ENCODE measurements at places on chromosomes 11 and 22.

DNA sequence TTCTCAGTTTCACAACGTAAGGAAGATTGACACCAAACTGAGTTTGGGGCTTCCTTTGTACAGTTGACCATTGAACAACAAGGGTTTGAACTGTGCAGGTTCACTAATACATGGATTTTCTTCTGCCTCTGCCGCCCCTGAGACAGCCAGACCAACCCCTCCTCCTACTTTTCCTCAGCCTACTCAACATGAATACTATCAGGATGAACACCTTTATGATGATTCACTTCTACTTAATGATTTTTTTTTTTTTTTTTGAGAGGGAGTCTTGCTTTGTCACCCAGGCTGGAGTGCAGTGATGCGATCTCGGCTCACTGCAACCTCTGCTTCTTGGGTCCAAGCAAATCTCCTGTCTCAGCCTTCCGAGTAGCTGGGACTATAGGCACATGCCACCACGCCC, 14.6 kb downstream of the RBM4 start:
- no peak for DNase-seq

DNA sequence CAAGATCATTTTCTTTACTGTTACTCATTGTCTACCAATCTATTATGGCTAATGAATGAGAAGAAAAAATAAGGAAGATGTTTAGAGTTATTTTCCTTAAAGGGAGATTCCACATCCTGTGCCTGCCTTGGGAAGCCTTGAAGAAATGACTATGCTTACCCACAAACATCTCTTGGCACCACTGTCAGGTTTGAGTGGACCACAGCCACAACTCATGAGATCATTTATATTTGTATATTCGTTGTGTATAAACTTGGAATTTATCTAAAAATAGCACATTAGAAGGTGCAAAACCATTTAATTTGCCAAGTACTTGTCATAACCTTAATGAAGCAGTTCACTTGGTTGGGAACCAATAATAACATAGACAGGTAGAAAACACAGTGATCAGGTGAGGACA, 740.8 kb downstream of the DLG2 start:
- DNase-seq, result no peak

DNA sequence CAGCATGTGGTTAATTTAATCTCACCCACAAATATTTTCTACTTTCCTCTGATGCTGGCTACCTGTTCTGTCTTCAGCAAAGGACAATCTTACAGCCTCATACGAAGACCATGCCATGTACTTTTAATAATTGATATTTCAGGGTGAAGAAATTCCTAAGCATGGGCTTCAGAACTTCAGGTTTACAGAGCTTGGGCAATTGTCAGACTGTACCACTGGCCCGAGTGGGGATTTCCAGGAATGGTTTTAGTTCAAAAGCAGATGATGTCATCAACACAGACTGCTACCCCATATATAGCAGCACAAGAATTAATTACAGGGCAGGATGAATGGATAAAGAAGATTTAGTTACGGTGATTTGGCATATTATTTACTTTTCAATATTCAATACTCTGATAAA, 171.8 kb downstream of the ETS1 start:
- no peak for DNase-seq

DNA sequence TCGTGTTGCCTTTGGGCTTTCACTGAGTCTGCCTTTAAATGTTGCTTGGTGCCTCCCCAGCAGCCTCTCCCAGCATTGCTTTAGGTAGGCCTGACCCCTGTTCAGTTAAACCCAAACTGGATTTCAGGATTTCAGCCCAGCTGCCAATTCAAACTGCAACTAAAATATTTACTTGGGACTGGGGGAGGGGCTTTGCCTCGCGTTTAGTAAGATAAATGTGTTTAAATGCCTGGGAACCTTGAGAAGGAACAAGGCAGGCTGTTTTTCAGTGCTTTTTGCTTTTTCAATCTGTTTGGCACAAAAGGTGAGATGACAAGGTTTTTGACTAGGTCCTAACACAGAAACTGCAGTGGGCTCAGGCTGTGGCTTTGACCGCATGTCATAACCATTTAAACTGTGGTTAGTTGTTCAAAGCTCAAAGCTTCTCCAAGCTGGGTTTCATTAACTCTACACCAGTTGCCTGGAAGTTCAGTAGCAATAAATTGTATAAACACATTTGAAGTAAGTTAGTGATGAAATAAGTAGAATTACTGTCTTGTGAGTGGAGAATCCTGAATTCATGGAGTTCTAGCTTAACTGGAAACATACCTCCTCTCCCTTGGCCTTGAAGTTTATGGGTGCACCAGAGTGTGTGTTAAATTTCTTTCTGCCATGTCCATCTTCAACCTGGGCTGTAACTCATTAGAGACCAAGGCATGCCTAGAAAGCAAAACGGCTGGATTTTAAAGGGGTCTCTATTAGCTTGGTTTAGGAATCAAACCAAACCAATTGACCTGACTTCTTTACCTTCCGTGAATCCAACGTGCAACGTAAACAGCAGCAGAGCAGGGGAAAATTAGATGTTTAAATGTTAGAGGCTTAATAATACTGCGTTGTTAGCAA, 3.6 kb downstream of the PKNOX2 start:
- no peak for DNase-seq

GRCh38 chr22:43843783-43844530, 18.4 kb downstream of the SULT4A1 start:
- DNase-seq, result no peak

DNA sequence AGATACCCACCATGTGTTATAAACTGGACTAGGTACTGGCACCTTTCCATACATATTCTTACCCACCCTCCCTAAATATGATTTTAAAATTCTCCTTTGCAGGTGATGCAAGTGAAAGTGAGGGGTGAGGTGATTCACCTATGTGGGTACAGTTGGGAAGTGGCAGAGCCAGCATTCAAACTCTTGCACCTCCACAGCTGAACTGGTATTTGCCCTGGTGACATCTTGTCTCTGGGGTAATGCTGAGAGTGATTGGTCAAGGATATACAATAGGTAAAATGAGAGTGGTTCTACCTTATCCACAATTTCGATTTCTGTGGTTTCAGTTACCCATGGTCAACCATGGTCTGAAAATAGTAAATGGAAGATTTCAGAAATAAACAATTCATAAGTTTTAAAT, 288.2 kb downstream of the MIAT start:
- no peak for DNase-seq

Data from NCI-H345 (cell line).